ENCODE measurements at places on chromosomes 4 and X.

- no peak for DNase-seq
Measured at GRCh38 chr4:42845586-42845985, 46.9 kb upstream of the GRXCR1 start.

DNA sequence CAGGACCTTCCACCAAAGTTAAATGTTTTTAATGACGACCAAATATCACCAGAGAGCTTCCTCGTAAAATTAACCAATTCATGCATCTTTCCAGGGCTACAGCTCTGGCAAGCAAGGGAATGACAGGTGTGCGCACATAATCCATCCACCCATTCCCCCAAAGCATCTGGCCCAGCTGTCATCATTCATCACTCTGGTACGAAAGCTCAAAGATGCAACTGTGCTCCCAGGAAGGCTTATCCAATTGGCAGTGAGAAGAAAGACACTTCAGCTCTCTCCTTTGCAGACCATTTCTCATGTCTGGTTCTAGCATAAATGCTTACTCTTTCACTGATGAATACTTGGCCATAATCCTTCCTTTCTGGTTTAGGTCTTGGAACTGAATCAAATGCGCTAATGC, 139.2 kb downstream of the NSUN7 start:
- no peak for DNase-seq

GRCh38 chr4:150055467-150055866, 22.8 kb upstream of the DCLK2 start:
- no peak for DNase-seq

DNA sequence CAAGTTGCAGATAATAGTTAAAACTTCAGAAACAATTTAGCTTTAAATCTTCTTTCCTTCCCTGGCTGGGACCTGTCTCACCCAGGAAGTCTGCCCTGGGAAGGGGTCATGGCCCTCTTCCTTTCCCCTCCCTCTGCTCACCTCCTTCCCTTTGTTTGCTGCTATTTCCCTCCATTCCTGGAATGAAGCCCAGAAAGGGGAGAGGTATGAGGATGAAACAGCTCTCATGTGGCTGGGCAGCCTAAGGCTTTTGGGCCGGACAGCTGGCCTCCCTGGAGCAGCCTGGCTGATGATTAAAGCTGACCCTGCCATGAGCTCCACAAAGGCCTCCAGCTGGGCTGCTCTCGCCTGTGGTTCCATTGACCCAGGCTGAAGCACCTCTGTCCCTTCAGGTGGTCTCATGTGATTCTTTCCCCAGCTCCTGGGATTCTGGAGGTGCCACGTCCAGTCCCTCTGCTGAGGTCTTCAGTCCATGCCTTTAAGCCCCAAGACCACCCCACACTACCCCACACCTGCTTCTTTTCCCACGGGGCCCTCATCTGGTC, 202.1 kb downstream of the PTTG2 start:
- DNase-seq = no peak

- DNase-seq = no peak
Measured at GRCh38 chr4:118909173-118909956, 20.7 kb downstream of the SYNPO2 start.

- no peak for DNase-seq
Measured at GRCh38 chr4:139886798-139887197, 221.2 kb downstream of the MGST2 start.

- DNase-seq = no peak
Measured at GRCh38 chr4:146022541-146022940, 83.9 kb upstream of the ZNF827 start.

DNA sequence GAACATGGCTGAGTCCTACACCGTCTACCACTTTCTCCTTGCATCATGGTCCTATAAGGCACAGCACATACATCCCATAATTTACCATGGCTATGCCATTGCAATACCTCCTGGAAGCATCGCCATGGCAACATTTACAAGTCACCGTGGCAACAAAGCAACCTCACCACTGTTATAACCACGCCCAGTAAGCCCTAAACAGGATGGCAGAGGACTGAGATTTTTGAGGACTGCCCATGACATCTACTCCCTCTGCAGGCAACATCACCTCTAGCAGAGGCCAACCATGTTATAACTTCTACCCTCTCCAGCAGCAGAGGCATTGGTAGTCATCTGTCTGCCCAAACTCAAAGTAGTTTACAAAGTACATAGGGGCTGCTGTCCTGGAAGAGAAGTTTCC, 29.7 kb downstream of the BCOR start:
- peak; percentile 10 for DNase-seq

DNA sequence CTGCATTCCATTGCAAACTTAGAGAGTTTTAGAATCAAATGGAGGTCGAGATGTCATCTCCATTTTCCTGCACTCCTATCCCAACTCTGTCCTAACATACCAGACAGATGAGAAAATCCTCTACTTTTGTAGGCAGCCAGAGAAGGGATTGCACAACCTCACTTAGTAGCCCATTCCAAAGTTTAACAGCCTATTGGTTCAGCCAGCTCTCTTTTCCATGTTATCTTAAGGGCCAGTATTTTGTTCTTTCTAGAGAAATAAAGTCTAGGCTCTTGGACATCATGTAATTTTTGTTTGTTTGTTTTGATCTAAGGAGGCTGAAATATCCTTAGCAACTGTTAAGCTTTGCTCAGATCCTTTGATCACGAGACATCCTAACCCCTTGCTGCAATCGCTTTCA, 173.0 kb downstream of the COX18 start:
- DNase-seq = no peak

DNA sequence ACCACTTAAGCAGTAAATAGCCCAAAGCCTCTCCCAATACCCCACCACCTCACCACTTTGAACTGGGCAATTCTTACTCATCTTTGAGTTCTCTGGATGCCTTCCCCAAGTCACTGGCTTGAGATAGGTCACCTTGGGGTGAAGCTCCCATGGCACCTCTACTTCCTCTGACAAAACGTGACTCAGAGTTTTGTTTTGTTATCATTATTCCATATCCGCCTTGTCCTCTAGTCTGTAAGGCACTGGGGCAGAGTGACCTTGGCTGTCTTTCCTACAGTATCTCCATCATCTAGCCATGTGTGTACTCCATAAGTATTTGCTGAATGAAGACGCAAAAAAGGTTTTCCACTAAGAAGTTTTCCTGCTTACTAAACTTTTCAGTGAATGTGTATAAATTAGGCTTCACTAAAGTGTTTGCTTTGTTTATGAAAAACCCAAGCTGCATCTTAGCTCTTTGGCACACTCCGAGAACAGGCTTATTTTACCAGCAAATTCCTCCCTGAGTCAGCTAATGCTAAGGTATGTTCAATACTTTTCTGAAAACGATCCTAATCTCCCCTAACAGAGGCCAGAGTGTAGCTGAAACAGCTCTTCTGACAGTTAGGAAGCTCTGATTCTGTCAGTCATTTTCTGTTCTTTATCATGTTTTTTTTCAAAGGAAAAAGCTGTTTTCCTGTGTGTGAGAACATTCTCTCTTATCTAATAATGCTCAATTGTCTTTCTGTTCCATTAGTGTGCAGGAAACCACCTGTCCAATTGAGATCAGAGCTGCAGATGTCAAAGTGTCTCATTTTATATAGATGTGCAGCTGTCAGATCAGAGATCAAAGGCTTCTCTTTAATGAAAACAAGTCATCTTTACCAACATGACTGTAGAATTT, 30.2 kb upstream of the TSPAN5 start:
- DNase-seq = no peak

DNA sequence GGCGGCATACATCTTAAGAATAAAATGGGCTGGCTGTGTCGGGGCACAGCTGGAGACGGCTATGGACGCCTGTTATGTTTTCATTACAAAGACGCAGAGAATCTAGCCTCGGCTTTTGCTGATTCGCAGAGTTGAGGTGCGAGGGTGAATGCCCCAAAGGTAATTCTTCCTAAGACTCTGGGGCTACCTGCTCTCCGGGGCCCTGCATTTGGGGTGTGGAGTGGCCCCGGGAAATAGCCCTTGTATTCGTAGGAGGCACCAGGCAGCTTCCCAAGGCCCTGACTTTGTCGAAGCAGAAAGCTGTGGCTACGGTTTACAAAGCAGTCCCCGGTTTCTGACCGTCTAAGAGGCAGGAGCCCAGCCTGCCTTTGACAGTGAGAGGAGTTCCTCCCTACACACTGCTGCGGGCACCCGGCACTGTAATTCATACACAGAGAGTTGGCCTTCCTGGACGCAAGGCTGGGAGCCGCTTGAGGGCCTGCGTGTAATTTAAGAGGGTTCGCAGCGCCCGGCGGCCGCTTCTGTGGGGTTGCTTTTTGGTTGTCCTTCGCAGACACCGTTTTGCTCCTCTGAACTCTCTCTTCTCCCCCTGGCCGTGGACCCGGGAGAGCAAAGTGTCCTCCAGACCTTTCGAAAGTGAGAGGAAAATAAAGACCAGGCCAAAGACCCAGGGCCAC, 1.9 kb downstream of the SHOX start:
- DNase-seq = no peak

- no peak for DNase-seq
Measured at GRCh38 chrX:20479896-20480295, 213.2 kb upstream of the RPS6KA3 start.

DNA sequence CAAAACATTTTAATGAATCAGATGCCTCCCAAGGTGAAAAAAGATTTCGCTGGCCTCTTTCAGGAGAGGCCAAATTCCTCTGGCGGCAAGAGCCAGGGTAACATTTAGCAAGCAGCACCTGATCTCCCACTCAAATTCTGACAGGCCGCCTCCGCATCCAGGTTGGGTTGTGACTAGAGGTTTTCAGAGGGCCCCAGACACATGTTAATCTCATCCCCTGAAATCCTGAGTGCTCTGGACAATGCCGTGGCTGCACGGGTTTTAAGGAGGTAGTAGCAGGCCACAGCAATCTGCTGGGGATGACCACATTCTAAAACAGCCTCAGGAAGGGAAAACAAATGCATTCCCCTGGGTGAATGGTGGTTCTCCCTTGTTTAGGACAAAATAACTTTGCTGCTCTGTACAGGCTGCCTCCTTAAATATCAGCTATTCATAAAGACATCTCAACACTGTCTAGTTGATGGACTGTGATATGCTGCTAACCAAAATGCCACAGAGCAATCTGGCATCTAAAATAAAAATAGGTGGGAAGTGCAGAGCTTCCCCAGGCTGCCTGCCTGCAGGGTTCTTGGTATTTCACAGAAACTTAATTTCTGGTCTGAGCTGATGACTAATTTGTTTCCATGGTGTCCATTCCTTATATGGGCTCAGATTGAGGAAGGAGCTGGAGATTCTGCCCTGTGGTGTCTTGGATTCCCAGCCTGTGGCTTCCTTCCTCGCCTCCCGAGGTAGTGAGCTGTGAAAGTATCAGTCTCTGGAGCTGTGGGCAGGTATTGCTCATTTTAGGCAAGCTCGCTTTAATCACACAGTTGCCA, 202.0 kb downstream of the DCLK2 start:
- DNase-seq = no peak

DNA sequence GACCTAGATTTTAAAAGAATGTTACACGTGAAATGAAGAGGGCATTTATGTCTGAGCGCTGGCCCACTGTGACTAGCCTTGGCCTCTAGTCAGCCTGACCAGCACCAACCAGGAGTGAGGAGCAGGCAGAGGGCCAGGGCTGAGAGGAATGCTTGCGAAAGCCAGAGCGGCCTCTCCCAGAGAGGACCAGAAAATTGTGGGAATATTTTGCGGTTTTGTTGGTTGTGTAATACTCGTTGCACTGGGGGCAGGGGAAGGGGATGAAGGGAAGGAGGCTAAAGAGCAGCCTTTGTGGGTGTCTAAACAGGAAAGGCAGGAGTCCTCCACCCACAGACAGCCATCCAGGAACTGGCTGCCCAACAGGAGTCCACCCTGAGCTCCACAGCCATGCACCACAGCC, 3.8 kb downstream of the GABRE start:
- no peak for DNase-seq

GRCh38 chrX:81120258-81120935, 81.3 kb downstream of the HMGN5 start:
- DNase-seq = no peak

GRCh38 chr4:38531141-38531727, 132.8 kb upstream of the KLF3 start:
- peak; percentile 51 for DNase-seq

- no peak for DNase-seq
Measured at GRCh38 chr4:85760511-85760910, 285.6 kb downstream of the ARHGAP24 start.

DNA sequence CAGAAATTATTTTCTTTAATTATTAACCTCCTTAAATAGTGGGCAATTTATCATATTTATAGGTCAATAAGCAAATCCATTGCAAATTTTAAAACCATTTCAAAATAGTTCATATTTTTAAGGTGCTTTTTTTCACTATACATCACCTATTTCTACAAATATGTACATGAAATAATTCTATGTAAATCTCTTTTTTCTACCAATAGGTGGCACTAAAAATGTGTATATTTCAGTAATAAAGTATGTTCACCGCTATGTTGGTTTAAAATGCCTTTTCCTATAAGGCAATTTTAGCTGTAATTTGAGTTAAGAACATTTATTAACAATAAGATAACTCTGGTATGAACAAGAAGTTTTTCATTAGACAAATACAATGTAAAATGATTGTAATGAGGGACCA, 672.2 kb downstream of the KCTD8 start:
- no peak for DNase-seq

DNA sequence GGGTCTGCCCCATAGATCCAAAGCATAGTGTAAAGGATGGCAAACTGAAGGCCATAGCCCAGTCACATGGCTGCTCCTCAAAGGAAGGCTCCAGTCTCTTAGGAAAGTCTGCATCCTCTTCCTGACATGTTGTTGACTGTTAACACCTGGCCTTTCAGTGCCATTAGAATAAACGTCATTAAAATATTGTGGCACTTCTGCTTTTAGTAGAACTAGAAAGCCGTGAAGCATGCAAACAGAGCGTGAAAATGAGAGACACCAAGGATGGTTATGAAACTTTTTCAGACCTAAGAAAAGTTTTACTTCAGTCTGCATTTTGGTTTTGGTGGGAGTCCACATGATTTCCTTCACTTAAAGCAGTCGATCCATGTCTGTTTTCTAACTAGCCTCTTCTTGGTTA, 41.1 kb upstream of the AFF2 start:
- DNase-seq = no peak

- no peak for DNase-seq
Measured at GRCh38 chr4:77877167-77877566, 14.5 kb downstream of the MRPL1 start.

GRCh38 chr4:112201915-112202505, 29.6 kb upstream of the AP1AR start:
- no peak for DNase-seq

GRCh38 chr4:7822877-7823276, 116.8 kb downstream of the AFAP1 start:
- no peak for DNase-seq

DNA sequence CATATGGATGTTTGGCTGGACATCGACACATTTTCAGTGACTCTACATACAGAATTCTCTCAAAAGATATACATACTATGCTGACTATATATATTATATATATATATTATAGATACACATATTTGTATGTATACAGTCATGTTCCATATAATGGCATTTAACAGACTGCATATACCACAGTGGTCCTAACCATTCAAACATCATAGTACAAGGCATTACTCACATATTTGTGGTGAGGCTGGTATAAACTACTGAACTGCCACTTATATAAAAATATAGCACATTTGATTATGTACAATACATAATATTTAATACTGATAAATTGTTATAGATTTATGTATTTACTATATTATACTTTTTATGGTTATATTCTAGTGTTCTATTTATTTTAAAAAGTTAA, 168.5 kb downstream of the IL15 start:
- no peak for DNase-seq

Measured in NCI-H345 (cell line).